ENCODE measurements at places on chromosomes 11 and 22.

DNA sequence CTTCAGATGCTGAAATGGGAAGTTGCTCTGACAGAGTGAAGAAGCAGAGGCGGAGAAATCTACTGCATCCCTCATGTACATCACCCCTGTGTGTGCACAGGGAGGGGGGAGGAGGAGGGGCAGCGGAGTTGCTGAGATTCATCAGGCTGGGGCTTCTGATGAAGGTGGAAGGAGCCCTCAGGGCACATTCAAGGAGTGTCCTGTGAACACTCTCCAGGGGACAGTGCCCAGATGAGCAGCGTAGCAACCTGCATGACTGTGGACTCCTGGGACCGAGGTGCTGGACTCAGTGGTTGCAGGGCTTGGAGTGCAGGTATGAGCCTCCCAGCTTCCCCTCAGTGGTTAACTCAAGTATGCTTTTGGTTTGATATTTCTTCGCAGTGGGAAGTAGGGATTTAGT is 257.8 kb upstream of the B3GAT1 start:
- DNase-seq, result no peak

DNA sequence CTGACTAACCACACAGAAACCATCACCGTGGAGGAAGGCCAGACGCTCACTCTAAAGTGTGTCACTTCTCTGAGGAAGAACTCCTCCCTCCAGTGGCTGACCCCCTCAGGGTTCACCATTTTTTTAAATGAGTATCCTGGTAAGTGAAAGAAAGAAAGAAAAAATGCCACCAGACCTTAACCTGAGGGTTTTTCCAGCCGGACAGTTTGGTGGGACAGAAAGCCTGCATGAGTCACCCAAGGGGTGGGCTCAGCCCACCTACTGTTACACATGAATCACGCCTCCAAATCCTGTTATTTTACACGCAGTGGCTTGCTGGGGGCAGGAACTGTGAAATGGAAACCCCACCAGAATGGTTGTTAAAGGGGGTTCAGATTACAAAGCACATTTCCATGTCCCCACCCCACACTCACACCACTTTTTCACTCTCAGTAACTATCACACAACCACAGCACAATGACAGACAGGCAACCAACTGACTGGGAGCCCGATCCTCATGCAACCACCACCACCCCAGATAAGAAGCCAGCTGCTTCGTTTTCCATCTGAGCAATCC is 11.9 kb downstream of the CRTAM start:
- peak; percentile 43 for DNase-seq

DNA sequence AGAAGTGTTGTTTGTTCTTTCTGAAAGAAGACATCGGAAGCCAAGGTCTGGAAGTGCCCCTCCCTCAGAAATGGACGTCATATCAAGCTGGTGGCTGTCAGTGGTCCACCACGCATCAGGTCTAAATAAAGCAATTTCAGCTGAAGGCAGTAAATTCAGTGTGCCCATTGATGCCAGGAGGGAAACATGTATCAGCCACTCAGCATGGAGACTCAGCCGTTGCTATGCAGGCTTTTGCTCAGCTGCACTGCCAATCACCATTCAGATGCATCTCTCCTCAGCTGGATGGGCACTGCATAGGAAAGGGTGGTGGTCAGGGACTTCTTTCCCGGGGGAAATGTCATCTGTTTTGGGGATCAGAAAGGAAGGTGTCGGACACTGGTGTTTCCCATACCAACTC is 878.2 kb downstream of the NTM start:
- DNase-seq, result no peak

GRCh38 chr11:134749040-134749839 is 337.2 kb upstream of the B3GAT1 start:
- DNase-seq, result no peak

Measured in NB4 (cell line).